GM12891 (cell line): ENCODE measurements at places on chromosomes 16 and 17.

DNA sequence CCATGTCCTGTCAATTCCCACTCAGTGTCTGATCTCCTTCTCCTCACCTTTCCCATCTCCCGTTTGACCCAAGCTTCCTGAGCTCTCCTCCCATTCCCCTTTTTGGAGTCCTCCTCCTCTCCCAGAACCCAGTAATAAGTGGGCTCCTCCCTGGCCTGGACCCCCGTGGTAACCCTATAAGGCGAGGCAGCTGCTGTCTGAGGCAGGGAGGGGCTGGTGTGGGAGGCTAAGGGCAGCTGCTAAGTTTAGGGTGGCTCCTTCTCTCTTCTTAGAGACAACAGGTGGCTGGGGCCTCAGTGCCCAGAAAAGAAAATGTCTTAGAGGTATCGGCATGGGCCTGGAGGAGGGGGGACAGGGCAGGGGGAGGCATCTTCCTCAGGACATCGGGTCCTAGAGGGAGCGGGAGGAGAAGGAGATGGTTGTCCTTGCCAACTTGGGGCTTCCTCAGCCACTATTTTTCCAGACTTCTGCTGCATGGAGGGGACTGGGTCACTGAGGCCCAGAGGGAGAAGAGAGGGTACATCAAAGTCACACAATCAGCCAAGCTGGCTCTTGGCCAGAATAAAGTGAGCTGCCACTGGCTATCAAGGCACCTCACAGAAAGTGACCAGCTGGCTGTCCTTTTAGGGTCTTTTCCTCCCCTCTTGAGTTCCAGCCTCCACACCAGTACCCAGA lies 1.9 kb upstream of the TBC1D10B start:
- DNase-seq = no peak

- DNase-seq = no peak
Measured at GRCh38 chr17:28511858-28512461, 5.8 kb downstream of the FOXN1 start.

GRCh38 chr17:63316100-63316499 lies 130.0 kb downstream of the CYB561 start:
- DNase-seq = no peak

GRCh38 chr17:69732272-69732918 lies 317.9 kb downstream of the MAP2K6 start:
- DNase-seq = no peak

GRCh38 chr16:28569021-28569420 lies 15.3 kb downstream of the SGF29 start:
- DNase-seq = no peak

- no peak for DNase-seq
Measured at GRCh38 chr16:22372882-22373661, 1.3 kb downstream of the CDR2 start.

DNA sequence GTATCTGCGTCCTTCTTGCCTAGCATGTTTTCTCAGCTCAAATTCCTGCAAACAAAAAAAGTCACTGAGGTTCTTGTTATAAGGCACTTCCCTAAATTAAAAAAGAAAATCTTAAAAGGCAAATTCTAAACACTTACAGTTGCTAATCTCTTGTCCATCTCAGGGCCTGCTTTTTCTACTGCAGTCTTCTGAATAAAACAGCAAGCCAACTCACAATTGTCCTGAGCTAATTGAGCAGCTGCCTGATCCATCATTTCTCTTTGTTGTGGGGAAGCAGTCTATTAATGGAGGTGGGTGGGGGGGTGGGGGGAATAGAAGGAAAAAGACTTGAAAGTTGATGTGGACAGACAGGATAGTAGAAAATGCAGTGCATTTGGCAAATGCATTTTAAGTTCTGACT lies 27.0 kb downstream of the SETD6 start:
- DNase-seq = no peak
